A673 (cell line): ENCODE measurements at places on chromosomes 2 and 18.

- peak; percentile 10 for DNase-seq
Observed at GRCh38 chr2:148259674-148260073, 238.8 kb downstream of the MBD5 start.

GRCh38 chr2:233857511-233858141 lies 3.3 kb upstream of the HJURP start:
- peak; percentile 44 for DNase-seq

DNA sequence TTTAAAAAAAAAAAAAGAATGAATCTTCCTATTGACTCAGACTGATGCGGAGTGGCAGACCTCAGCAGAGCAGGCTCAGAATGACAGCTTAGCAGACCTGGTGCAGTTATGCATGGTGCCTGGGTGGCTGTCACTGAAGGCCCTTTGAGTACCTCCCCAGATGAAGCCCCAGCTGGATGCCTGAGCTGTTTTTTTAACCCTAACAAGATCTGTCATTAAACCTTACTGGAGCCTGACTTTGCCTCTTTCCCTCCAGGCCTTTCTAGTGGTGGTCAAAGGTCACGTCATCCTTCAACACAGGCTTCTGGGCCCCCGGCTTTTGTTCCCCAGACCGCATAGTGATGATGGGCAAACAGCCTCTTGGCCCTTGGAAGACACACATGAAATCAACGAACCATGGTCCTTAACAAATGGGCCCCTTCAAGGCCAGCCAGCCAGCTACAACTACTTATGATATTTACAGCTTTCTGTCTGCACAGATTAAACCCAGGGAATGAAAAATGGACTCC lies 138.3 kb upstream of the CYP1B1 start:
- no peak for DNase-seq

- peak; percentile 8 for DNase-seq
Observed at GRCh38 chr2:105134081-105134480, 96.2 kb downstream of the MRPS9 start.

GRCh38 chr2:74361327-74361726 lies 18.1 kb upstream of the SLC4A5 start:
- no peak for DNase-seq

DNA sequence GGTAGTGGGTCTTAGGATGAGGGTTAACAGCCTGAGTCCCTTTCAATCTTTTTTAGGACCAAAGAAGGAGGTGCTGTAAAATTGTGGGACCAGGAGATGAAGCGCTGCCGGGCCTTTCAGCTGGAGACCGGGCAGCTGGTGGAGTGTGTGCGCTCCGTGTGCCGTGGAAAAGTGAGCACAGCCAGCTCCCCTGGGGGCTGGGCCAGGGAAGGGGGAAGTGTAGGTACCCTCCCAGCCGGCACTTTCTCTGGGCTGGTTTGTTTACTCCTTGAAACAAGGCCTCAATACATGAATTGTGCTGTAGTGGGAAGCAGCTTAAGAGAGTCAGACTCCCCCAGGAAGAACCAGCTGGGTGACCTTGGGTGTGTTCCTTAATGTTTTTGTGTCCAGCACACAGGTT lies 90.1 kb downstream of the RTN4 start:
- no peak for DNase-seq

DNA sequence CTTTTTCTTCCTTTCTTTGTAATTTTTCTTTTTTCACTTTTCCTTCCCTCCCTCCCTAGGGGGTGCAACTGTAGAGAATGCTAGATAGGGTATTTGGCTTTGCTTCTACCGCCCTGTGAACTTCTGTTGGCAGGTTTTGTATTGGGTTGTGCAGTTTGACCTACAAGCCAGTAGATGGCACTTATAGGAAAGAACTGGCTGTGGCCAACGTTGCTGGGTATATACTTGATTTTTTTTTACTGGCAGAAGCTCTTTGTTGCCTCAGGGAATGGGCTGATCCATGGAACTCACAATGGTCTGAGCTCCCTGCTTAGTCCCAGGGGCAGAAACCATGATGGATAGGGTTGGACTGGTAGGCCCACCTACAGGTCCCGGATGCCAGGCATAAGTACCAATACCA lies 1019.5 kb upstream of the LRRTM1 start:
- peak; percentile 0 for DNase-seq

DNA sequence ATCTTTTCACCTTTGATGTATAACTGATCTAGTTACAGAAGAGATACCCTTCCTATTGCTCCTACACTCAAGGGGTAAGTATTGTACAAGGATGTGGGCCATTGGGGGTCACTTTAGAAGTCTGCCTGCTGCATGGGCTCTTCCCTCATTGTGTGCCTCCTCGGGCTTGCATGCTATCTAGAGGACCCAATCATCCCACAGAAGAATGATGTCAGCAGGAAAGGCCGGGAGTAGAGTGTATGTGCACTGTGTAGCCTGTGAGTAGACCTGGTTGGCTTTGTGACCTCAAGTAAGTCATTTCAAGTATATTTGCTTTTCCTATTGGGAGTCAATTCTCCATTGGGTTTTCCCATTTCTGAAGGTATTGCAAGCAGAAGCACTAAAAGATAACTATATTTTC lies 129.5 kb upstream of the TRIB2 start:
- DNase-seq, result no peak

DNA sequence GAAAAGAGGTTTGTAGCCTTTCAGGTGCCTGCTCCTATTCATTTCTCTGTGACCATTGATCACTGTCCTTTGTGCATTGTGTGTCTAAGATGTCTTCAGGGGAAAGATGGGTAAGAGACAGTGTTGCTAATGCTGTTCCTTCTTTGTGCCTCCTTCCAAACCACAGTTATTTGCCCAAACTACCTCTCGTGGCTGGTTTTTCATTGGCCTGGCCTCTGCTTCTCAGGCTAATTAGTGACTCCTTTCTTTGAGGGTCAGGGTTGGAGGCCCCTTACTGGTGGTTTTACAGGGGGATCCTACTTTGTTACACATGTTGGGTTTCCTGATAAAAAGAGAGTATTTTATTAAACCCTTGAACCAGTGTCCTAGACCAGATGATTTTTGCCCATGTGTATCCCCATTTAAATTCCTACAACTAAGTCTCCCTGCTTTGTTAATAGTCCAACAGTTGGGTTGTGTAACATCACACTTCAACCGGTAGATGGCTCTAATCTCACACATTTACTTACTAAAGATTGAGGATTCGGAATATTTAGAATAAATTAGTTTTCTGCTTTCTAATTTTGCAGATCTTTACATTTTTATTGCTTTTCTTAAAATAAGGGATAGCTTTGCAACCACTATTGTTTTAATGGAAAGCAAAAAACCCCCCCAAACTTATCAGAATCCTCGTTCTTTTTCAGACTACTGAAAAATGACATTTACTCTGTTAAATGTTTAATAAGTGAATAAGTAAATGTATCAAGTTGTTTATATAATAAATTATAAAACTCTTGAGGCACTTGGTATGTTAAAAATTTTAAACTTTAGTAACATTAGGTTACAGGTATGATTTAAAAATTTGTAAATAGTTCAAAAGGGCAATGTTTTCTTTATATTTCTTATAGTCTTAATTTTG lies 2.4 kb downstream of the MARS2 start:
- peak; percentile 71 for DNase-seq

DNA sequence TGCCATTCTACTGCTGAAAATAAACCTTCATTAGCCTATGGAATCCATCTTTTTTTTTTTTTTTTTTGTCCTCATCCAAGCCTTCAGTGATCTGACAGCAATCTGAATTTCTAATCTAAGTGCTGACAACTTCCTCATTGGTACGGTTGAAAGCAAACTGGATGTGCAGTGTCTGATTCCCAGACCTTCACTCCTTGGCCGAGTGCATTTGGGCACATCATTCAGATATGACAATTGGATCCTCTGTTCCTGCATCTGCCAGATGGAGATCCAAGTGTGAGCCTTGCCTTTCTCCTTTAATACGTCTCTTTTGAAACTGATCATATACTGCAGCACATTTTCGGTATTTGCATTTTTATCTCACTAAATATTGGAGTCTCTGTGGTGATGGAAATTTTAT lies 713.1 kb downstream of the DCDC2C start:
- no peak for DNase-seq

DNA sequence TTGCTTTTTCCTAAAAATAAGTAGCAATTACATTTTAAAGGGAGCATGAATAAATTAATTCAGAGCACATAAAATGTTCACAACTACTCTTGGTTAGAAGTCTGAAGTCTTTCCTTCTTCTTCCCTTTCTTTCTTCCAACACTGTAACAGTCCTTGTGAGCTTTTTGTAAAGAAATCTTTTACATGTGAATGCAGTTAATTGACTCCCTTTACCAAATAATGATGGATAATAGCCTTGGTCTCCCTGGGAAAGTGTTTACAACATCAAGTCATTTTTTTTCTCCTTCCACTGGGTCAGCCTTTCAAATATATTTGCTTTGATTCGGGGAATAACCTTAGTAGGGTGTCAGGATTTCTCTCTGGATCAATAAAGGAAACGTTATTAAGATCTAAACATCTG lies 39.1 kb downstream of the CALCRL start:
- no peak for DNase-seq

GRCh38 chr18:78619854-78620253 lies 359.8 kb upstream of the SALL3 start:
- DNase-seq, result no peak

- no peak for DNase-seq
Observed at GRCh38 chr2:65103013-65103715, 26.7 kb downstream of the RAB1A start.

GRCh38 chr2:241399941-241400922 lies 44.1 kb downstream of the FARP2 start:
- no peak for DNase-seq

- no peak for DNase-seq
Observed at GRCh38 chr18:12369211-12369610, 7.8 kb downstream of the AFG3L2 start.

- no peak for DNase-seq
Observed at GRCh38 chr2:113178891-113179290, 5.1 kb downstream of the PSD4 start.

GRCh38 chr2:86520153-86520552 lies 43.1 kb downstream of the CHMP3 start:
- DNase-seq, result no peak

DNA sequence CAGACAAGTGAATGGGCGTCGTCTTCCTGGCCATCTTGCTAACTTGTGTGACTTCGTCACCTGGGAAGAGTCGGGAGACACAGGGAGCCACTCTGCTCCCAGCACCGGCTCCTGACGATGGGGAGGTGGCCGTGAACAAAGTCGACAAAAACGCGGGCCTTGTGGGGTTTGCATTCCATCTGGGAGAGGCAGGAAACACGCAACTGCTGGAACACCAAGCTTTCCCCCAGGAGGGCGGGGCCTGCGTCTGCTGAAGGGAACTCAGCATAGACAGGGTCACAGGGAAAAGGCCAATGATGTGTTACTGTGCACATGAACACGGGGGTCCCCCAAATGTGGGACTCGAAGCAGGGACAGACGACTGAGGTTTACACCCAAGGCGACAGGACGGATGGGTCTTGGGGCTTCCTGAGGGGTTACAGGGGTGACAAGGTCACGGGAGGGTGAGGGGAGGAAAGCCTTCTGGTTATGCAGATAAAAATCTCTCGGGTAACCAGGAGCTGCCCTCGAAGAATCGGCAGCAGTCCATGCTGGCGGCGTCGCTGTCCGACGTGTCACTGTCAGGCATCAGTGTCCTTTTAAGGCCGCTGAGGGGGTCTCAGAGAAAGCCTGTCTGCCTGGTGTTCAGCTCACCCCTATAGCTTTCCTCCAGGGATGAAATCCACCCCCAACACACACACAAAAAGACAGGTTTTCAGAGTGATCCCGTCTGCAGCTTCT lies 28.2 kb upstream of the PRLH start:
- DNase-seq, result no peak

DNA sequence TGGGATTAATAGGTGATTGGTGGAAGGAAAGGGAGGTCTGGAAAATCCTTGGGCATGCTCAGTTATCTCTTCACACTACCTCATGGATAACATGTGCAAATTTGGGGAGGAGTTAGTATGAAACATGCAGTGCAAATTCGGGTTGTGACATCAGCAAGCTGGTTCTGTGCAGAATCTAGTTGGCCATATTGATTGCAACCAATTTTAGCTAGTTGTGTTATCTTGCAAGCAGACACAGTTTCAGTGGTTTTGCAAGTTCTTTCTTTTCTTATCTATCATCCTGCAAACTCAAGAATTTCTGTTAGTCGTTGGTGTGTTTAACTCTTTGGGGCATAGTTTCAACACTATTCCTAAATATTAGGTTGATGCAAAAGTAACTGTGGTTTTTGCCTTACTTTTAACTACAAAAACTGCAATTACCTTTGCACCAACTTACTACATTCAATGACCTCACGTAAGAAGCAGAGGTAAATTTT lies 135.4 kb downstream of the PTH2R start:
- no peak for DNase-seq
